Activated CD8-positive, alpha-beta memory T cell treated with anti-CD3 and anti-CD28 coated beads for 4 hours (primary cell): ENCODE measurements at places on chromosomes 12 and 14.

- no peak for DNase-seq
Measured at GRCh38 chr12:56086608-56087007, 6.6 kb downstream of the ERBB3 start.

GRCh38 chr14:95498622-95499353 is 17.7 kb downstream of the SYNE3 start:
- DNase-seq = no peak

DNA sequence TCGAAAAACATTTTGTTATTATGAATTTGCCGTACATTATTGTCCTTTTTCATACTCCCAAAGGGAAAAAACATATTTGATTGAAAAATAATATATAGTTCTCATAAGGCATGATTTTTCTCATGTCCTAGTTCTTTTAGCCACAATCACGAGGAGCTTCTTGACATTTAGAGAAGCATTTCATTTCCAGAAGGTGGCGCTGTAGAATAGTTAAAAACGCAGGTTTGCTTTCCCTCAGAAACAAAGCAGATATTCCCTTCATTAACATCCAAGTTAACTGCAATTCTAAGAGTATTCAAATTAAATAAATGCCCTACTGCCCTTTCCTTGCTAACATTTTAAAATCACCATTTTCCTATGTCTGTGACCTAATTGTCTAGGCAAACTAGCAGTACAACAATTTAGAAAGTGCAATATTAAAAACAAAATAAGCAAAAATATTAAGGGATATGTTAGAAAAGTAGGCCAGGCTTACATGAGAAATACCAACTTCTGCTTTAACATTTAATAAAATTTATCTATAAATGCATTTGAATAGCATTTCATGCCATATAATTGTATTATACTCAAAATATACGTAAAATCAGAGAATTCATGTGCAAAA is 10.9 kb upstream of the PIK3C2G start:
- DNase-seq = no peak

- DNase-seq = no peak
Measured at GRCh38 chr14:51472881-51473280, 178.8 kb upstream of the FRMD6 start.

GRCh38 chr12:78684419-78684818 is 180.2 kb upstream of the SYT1 start:
- DNase-seq = no peak

- DNase-seq = no peak
Measured at GRCh38 chr12:26466726-26467125, 271.4 kb downstream of the SSPN start.

DNA sequence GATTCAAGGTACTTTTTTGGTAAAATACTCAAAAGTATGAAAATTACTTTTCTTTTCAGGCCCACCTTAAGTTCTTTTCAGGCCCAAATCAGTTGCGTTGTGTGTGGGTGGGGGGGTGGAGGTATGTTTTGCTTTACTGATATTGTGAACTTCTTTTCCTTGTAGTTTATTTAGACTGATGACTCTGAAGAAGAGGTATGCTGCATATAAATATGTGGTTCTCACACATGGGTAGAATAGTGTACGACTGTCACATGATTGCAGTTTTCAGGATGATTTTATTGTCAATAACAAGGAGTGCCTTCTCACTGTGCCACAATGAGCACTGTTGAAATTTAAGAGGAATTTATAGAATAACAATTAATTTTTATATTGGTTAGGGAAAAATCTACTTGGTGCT is 166.6 kb upstream of the ATP2B1 start:
- no peak for DNase-seq
